ENCODE measurements at places on chromosomes 1 and 21.

DNA sequence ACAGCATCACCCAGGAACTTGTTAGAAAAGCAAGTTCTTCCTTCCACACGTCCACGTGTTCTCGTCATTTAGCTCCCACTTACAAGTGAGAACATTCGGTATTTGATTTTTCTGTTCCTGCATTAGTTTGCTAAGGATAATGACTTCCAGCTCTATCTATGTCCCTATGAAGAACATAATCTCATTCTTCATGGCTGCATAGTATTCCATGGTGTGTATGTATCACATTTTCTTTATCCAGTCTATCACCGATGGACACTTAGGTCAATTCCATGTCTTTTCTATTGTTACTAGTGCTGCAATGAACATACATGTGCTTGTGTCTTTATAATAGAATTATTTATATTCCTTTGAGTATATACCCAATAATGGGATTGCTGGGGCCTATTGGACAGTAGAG is 368.7 kb upstream of the RUNX1 start:
- no peak for DNase-seq

DNA sequence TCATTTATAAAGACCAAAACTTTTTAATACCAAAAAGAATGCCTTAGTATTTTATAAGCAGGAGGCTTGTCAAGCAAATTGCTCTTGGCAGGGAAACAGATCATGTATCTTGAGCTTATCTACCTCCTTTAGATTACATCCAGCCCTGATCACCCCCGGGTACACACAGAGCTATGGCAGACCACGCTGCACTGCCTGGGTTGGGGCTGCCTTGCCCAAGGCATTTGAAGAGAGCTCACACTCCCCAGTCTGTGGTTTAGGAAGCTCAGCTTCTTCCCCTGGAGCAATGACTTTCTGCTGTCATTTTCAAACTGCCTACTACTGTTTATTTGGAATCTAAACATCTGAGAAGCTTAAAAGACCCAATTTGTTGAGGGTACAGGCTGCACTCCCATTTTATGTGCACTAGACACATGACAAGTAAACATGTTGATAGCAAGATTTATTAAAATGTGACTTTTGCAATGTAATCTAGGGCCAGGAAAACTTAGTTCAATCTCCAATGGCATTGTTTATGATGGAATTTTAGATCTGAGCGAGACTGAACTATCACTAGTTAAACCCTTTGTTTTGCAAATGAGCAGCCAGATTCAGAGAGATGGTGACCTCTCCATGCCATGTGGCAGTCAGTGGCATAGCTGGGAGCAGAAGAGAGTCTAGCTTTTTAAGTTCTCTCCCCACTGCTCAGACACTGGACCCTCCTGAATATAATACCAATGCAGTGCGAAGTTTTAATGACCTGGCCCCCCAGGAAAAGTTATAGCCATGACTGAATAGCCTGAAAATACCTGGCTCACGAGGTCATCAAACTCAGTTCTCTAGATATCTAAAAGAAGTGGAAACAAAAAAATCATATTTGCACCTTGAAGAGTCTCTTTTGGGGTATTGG is 214.9 kb downstream of the HLX start:
- no peak for DNase-seq

DNA sequence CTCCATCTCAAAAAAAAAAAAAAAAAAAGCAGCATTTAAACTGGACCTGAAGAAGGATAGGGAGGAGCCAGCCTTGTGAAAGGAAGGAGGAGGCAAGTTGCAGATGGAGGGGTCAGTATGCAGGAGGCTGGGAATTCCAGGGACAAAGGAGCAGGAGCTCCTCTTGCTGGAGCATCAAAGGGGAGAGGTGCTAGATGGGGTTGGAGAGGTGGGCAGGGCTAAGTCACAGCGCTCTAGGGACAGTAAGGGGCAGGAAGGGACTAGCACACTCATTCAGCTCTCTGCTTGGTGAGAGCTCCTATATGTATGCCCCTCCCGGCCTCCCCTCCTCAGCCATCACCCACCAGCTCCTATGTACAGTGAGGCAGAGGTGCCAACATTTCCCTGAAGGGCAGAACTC is 26.8 kb downstream of the MAP7D1 start:
- no peak for DNase-seq

- DNase-seq: no peak
These were observed 68.0 kb downstream of the USP25 start for GRCh38 chr21:15797577-15798363.

GRCh38 chr21:33578214-33578613 is 10.3 kb downstream of the DONSON start:
- no peak for DNase-seq

- no peak for DNase-seq
These were observed 50.2 kb downstream of the LPAR3 start for GRCh38 chr1:84842748-84843231.

GRCh38 chr1:26696119-26696653 is 371 bp downstream of the ARID1A start:
- DNase-seq: no peak

- DNase-seq: no peak
These were observed 3.1 kb downstream of the ESPN start for GRCh38 chr1:6427441-6428390.

GRCh38 chr21:42609811-42610210 is 43.6 kb upstream of the PDE9A start:
- DNase-seq: peak; percentile 41

DNA sequence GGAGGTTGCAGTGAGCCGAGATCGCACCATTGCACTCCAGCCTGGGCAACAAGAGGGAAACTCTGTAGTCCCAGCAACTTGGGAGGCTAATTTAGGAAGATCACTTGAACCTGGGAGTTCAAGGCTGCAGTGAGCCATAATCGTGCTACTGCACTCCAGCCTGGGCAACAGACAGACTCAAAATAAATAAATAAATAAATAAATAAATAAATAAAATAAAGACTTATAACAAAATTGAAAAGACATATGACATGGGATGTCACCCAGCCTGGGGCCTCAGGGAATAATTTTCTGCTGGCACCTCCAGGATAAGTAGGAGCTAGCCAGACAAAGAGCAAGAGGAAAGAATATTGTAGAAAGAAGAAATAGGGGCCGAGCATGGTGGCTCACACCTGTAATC is 77.9 kb upstream of the PUM1 start:
- DNase-seq: no peak

DNA sequence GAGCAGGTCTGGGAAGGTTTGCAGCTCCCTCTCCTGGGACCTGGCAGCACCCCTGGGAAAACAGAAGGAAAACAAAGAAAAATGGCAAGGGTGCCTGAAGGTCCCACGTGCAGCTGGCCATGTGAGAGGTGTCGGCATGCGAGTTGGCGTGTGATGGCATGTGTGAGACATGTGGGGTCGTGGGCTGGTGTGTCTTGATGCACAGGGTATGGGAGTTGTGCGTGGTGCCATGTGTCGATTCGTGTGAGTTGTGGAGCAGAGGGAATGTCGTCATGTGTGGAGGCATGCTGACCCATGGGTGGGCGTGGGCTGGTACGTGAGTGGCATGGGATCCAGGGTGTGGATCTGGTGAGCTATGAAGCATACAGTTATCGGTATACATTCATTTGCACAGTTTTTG is 1.3 kb downstream of the HPCA start:
- no peak for DNase-seq

GRCh38 chr1:42944246-42944928 is 14.3 kb downstream of the SLC2A1 start:
- DNase-seq: no peak

- DNase-seq: no peak
These were observed 68.9 kb downstream of the ST3GAL3 start for GRCh38 chr1:43776043-43776761.

- no peak for DNase-seq
These were observed 123.0 kb downstream of the NAV1 start for GRCh38 chr1:201661823-201662359.

- no peak for DNase-seq
These were observed 100.5 kb downstream of the NGF start for GRCh38 chr1:115237507-115237906.

GRCh38 chr1:156848461-156849150 is 10.3 kb downstream of the INSRR start:
- peak; percentile 51 for DNase-seq

GRCh38 chr1:33094971-33095604 is 14.1 kb downstream of the AZIN2 start:
- no peak for DNase-seq

- no peak for DNase-seq
These were observed 6.6 kb downstream of the H6PD start for GRCh38 chr1:9240914-9241820.

DNA sequence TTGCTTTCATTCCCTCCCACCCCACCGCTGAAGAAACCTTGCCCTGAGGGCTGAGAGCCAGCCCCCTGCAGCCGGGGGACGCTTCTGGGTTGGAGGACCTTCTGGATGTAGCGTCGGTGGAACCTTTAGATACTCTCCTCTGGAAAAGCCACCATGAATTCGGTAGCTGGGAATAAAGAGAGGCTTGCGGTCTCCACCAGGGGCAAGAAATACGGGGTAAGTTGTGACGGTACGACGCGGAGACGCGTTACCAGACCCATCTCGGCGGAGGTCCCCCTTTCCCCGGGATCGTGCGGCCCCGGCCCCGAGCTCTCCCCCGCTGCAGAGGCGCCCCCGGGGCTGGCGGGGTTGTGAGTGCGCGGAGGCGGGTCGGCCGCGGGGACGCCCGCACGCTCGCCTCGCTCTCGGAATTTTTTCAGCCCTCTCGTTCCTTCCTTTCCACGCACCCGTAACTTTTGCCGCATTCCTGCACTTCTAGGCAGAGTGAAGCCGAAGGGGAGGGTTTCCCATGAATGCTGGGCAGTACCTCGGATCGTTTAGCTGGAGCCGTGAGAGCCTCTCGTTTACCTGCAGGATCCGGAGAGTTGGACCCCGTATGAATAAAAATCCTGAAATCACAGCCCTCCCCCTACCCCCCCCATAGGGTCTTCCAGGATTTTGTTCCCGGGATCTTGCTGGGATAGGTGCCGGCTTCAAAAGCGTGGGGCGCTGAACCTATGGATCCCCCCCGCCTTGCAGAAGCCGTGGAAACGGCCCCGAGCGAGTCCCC is 671 bp downstream of the KIF26B start:
- no peak for DNase-seq

GRCh38 chr1:97207868-97208267 is 486.3 kb downstream of the PTBP2 start:
- DNase-seq: no peak

DNA sequence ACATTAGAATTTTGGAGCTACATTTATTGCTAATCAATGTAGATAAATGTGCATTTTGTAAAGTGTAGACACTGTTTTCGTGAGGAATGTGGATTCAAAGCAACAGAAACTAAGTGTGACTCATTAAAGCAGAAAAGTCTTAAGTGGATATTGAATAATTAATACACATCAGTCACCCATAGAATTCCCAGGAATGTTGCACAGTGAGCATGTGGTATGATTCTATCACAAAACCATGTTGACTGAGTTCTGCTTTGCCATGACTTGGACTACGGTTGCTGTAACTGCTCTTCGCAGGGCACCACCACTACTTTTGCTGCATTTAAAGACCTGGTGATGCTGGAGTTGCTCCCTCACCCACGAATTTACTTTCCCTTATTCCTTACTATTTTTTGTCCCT is 471.8 kb downstream of the KCNT2 start:
- DNase-seq: no peak

DNA sequence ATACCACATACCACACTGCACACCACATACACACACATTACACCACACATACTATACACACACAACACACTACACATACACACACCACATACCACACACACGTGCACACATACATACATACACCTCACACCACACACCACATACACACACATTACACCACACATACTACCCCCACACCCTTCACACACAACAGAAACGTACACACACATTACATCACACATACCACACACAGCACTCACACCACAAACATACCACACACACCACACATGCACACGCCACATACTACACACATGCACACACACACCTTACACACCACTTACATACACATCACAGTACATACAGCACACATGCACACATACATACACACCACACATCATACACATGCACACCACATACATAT is 28.5 kb downstream of the RAB7B start:
- no peak for DNase-seq

- DNase-seq: no peak
These were observed 26.1 kb downstream of the NADK start for GRCh38 chr1:1752190-1752589.

Measured in stimulated activated CD4-positive, alpha-beta T cell treated with anti-CD3 and anti-CD28 coated beads, Interleukin-12 subunit alpha, Interleukin-12 subunit beta, amount 100 ng/mL, for 48 hours (primary cell).